ENCODE measurements at places on chromosomes 11 and 22.

DNA sequence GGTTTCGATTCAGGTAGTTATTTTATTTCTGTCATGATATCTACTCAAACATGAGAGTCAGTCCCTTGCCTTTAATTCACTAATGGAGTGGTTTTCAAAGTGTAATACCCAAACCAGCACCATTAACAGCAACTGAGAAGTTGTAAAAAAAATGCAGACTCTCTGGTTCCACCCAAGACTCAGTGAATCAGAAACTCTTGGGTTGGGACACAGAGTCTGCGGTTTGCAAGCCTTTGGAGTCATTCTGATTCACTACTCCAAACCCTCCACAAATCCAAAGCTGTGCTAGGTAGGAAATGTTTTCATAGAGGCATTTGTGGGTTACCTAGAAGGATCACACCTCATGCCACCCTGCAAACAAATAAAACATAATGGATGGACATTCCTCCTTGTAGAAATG lies 340.1 kb downstream of the NTM start:
- no peak for DNase-seq

DNA sequence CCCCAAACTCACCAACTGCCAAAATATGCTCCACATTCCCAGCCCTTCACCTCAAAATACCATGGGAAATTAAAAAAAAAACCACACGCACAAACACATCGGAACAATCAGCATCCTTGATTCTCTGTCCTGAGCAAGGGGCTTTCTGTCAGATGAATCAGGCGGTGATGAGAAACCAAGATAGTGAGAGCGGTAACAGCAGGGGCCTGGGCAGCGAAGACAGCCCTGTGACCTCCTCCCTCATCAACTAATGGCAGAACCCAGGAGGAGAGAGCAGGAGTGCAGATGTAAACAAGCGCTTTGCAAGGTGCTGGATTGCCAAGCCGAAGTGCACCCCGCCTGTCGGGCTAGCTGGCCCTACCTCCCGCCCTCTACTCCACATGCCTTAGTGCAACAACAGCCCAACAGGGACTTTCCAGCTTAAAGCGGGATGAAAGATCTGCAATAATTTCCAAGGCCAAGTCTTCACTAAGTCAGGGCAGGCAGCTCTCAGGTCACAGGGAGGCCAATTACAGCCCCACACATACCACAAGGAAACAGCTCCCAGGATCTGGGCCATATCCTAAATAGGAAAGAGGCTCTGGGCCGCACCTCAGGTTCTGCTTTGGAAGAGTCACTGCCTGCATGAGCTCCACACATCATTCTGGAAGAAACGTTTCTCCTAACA lies 72.2 kb upstream of the BID start:
- no peak for DNase-seq

DNA sequence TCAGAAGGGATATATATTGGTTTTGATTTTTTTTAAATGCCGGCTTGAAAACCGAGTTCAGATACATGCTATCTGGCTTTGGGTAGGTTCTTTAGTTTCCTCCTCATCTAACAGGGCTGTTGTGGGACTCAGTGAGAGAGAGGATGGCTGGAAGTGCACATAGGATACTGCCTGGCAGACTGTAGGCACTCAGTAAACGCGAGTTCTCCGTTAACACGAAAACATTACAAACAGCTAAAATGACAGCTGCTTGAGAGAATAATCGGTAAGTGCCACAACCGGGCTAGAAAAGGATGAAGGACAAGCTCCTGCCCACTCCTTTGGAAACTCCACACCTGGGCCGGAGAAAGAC lies 369 bp downstream of the XRRA1 start:
- no peak for DNase-seq

DNA sequence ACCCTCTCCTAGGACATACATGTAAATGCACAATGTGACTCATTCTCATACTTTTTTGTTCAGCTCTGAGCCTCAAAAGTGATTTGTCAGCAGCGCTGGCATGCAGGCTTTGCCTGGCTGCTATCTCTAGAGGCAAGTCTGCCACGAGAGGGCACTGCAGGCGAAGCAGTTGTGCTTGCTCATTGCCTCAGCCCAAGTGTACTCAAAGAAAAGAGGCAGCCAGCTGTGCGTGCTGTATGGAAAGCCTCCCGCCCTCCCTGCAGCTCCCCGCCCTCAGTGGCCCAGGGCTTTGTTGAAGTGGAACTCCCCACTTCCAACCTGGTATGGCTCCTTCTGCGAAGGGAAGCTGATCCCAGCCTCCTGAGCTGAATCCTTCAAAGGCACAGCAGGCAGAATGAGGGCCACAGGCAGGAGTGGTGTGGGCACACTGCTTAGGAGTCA lies 16.3 kb downstream of the SDHAF2 start:
- peak; percentile 71 for DNase-seq

DNA sequence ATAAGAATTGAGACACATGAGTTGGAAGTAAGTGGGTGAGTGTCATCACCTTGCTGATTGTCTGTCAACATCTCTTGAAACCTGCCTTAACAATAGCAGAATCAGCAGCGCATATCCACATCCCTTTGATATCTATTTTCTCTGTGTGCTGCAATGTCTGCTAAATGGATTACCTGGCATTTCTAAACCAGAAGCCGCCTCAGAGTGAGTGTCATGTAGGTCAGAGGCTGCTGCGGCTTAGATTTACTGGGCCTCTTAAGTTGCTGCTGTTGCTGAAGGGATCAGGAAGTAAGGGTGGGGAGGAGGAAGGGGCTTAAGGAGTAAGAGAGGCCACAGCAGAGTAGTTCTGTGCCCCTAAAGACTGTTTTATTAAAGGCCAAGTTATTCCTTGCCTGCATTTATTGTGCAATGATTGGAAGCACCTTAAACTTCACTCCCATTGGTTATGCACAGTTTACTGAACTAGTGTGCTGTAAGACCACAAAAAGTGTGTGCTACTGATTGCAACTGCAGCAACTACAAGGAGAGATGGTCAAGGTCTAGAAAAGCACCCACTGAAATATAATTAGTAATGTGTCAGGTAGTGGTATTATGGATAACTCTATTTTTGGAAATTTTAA lies 29.8 kb upstream of the TMEM41B start:
- no peak for DNase-seq

DNA sequence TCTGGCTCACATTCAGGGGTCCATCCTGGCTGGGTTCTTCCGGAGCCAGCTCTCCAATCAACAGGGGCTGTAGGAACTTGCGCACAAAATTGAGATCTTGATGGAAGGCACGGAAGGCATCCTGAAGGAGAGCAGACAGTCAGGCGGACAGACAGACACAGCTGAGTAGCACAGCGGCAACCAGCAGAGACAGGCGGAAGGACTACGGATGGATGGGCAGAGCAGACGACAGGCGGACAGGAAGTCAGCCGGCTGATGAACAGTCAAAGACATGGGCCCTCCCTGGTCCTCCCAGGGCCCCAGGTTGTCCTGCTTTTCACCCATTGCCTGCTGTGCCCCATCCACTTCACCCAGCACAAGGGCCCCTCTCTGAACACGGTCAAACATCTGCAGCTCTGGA lies 11.3 kb downstream of the FADS3 start:
- DNase-seq: no peak

DNA sequence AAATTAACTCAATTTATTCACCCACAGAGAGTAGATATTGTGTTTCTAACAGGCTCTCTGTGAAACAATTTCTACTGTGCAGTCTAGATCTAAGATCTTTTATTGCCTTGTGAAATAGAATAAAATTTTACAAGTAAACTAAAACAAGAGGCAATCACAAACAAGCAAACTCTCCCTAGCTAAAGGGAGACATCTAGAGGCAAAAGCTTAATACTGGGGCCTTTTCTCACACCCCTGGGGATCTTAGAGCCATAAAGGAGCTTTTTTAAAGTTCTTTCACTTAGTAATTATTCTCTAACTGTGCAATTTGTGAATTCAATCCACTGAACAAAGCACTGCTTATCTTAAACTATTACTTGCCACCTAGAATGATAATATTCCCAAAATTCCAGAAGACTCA lies 19.7 kb downstream of the ALG9 start:
- no peak for DNase-seq

DNA sequence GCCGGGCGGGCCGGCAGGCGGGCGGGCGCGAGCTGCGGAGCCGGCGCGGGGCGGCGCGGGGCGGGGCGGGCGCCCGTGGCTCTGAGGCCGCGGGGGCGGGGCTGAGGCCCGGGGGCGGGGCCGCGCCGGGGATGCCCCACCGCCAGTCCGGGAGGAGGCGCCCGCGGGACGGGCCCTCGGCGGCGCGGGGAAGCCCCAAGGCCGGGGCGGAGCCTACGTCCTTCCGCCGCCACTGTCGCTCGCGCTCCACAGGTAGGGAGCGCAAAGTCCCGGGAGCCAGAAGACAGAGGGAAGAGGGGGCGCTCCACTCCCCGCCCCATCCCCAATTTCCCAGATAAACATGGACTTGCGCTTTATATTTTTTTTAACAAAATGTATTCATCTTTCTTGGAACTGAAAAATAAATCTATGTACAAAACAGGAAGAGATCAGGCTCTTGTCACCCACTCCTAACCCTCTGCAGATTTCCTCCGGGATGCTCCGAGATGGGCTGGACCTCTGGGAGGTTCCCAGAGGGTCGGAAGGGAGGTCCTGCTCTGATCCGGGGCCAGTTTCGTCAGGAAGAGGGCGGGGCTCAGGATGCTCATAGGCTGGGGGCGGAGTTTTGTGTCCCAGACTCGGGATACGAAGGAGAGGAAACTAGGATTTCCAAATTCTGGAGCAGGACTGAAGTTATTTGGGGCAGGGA lies at the start of gene MAP4K2:
Gene MAP4K2, minus strand, starts transcription at position 57 of the 688 bp plus-strand sequence. CDS start 65 bp downstream, outside the sequence.
- peak; percentile 88 for DNase-seq

- no peak for DNase-seq
These were observed 5.5 kb downstream of the CEP57 start for GRCh38 chr11:95795627-95796295.

DNA sequence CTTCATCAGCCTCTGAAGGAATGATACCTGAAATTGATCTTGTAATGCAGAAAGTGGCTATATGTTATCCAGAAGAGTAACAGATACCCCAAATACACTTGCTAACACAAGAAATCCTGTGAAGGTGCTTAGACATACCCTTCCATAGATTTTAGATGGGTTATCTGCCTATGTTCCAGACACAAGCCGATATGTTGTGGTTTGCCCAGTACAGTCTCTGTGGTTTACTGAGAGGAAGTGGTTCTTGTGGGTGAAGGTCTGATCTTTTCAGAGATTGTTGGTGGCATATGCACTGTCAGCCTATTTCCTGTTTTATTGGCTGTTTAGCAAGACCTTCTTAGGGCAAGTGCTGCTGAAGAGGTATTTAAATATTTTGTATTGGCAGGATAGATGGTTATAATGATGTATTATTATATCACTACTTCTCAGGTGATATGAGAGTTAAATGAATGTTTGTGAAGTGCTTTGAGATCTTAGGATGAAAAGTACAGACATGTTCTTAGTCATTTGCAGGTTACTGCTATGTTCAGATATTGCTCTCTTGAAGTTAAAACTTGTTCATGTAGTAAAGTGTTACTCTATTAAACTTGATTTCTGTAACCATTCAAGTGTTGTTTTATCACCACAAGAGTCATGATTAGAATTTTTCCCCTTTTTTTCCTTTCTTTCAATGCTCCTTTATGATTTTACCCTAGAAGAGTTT lies 8.2 kb downstream of the ARHGEF12 start:
- DNase-seq: peak; percentile 20

DNA sequence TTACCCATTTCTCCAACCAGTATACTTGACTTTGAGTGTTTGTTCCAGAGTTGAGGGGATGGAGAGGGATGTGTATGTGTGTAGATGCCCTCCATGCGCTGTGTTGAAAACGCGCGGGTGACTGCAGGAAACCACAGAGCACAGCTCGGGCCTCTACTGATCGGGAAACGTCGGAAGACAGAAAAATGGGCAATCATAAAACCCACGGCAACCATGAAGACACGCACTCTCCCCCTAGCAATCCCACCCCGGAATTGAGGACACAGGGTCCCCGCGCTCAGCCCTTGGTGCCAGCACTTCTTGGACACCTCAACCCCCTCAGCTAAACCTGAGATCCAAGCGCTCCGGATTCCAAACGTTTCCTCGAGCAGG lies 251 bp upstream of the UQCC3 start:
- DNase-seq: no peak

- no peak for DNase-seq
These were observed 37.0 kb upstream of the PRDM11 start for GRCh38 chr11:45109400-45109799.

DNA sequence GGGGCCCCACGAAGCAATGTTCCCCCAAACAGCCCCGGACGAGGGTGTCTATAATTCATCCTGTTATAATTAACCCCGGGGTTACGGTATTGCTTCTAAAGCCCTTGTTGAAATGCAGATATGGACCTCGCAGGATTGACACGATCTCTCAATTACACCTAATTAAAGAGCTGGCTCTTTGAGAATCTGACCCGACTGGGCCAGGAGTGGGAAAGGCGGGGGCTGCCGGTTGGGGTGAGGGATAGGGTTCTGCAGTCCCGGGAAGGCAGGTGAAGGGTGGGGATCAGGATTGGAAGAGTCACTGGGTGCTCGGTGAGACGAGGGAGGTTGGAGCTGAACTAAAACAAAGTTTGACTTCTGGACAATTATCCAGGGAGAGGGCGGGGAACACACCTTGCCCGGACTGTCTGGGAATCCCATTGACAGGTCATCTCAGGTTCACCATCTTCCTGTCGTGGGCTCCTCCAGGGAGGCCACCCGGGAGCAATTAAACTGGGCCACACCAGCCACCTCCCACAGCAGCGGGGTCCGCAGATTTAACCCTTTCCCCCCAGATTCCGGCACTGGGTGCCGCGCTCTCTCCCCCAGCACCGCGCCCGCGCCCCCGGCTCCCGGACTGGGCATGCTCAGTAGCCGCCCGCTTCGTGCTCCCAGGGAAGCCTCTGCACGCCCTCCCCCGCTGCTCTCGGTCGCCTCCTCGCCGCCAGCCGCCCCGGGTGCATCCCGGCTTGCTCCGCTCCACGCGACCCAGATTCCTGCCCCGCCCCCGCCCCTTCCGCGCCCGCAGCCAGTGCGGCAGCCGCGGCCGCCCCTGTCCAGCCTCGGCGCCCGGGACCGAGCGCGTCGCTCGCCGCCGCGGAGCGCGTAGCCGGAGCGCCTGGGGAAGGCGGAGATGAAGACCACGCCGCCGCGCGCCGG lies at the start of gene ELMOD1:
Gene ELMOD1, plus strand, starts transcription at position 688 of the 918 bp plus-strand sequence. CDS start 27,043 bp downstream, outside the sequence.
- peak; percentile 37 for DNase-seq

- no peak for DNase-seq
These were observed 6.8 kb downstream of the OR52N2 start for GRCh38 chr11:5815534-5815933.

DNA sequence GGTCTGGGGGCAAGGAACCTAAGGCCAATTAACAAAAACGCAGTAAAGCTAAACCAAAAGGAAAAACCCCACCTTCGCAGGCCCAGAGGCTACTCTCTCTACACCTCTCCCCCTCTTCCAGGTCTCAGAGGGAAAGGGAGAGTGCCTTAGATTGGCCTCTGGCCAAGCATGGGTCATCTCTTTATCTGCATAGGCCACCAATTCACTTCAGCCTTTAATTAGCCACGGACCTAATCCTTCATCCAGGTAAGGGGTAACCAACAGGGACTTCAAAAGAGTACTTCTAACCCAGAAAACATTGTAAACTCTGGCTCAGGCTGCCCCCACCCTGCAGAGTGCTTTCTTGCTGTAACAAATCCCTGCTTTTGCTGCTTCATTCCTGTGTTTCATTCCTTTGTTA lies 9.4 kb downstream of the VSTM5 start:
- DNase-seq: no peak

Data from activated CD8-positive, alpha-beta memory T cell treated with anti-CD3 and anti-CD28 coated beads, Interleukin-2, amount 50 U/mL, for 4 hours (primary cell).